Myocyte (in vitro differentiated cells): ENCODE measurements at places on chromosomes 6 and 20. TPM values are rescaled to one million over a fixed set of nuclear protein-coding genes. Genes with fewer than 3 reads are reported as not detected.

The KCNK17 gene
- not detected in 2 replicates for total RNA-seq

The ISM1 gene
- total RNA-seq, result not detected in 2 replicates

The OXT gene
- total RNA-seq, result not detected in 2 replicates

The JPH2 gene
- 263 and 339 TPM in 2 replicates for total RNA-seq

The GJA1 gene
- total RNA-seq, result 3.3 and 4.0 TPM in 2 replicates

The RRP36 gene
- total RNA-seq, result 64.0 and 65.6 TPM in 2 replicates
